ENCODE measurements at places on chromosomes 11 and 22. TPM values are rescaled to one million over a fixed set of nuclear protein-coding genes. Genes with fewer than 3 reads are reported as not detected.

C11orf52 gene
- total RNA-seq = not detected

CDON gene
- total RNA-seq = 3.4 TPM

LARGE2 gene
- total RNA-seq = 2.6 TPM

PHOX2A gene
- not detected for total RNA-seq

RAB36 gene
- total RNA-seq = 8.1 TPM

RASD2 gene
- total RNA-seq = 1.1 TPM

SGSM1 gene
- total RNA-seq = 0.45 TPM

ALDH3B2 gene
- not detected for total RNA-seq

SLC22A8 gene
- total RNA-seq = not detected

CYTH4 gene
- total RNA-seq = 0.94 TPM

CDC42EP2 gene
- total RNA-seq = 13.8 TPM

PNPLA5 gene
- total RNA-seq = 0.07 TPM

SOX6 gene
- total RNA-seq = not detected

CHCHD10 gene
- total RNA-seq = 228 TPM

TMEM191C gene
- 1.2 TPM for total RNA-seq

DEFB131B gene
- total RNA-seq = not detected

GRM5 gene
- not detected for total RNA-seq

STIP1 gene
- 268 TPM for total RNA-seq

MS4A3 gene
- not detected for total RNA-seq

CCDC116 gene
- total RNA-seq = 0.06 TPM

CXCR5 gene
- 0.03 TPM for total RNA-seq

SELENOH gene
- 156 TPM for total RNA-seq

GAL3ST1 gene
- 8.6 TPM for total RNA-seq

NCF4 gene
- total RNA-seq = not detected

OR5A1 gene
- total RNA-seq = not detected

SPCS2 gene
- total RNA-seq = 250 TPM

CEND1 gene
- total RNA-seq = 1.6 TPM

VSIG10L2 gene
- not detected for total RNA-seq

SSRP1 gene
- 248 TPM for total RNA-seq

KRTAP5-8 gene
- total RNA-seq = not detected

MYOD1 gene
- total RNA-seq = not detected

FADS1 gene
- total RNA-seq = 148 TPM

NLRX1 gene
- 10.4 TPM for total RNA-seq

RIC8A gene
- total RNA-seq = 109 TPM

LZTR1 gene
- 11.8 TPM for total RNA-seq

PGA3 gene
- total RNA-seq = not detected

HTR3A gene
- not detected for total RNA-seq

APOL2 gene
- total RNA-seq = 32.5 TPM

CHST1 gene
- total RNA-seq = 1.1 TPM

APOA4 gene
- not detected for total RNA-seq

TENM4 gene
- total RNA-seq = 0.01 TPM

MIOX gene
- not detected for total RNA-seq

All from A549 treated with RU486 at 1 μM for 4 hours (cell line).